ENCODE measurements at places on chromosomes 2 and 18. TPM values are rescaled to one million over a fixed set of nuclear protein-coding genes. Genes with fewer than 3 reads are reported as not detected.
A peak's percentile ranks its signal among the peaks of the same experiment; 100 is the strongest.

GRCh38 chr2:132860220-132860619 is 190.2 kb upstream of the LYPD1 start:
- no peak for DNase-seq
- no peaks in the 10 kb centered on the region for H3K4me1 ChIP-seq
- no peaks in the 10 kb centered on the region for H3K27me3 ChIP-seq
- H3K36me3 ChIP-seq, result no peaks in the 10 kb centered on the region

DNA sequence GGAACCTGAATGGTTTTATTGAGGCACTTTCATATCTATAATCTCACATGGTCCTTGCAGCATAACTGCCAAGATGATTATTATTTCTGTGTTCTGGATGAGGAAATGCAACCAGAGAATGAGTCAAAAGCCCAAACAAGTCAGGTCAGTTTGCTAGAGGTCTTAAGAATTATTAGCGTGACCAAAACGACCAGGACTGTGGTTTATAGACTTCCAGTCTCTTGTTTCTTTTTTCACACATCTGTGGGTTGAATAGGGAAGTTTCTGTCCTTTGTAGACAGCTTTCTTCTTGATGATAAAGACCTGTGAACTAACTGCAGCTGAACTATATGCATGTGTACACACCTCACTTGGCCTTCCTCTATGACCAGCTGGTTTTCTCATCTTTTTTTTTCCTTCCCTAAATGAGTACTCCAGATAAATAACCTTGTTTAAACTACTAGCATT is 13.9 kb downstream of the ADAM23 start:
- no peak overlapping the region for H3K27ac ChIP-seq
- H3K36me3 ChIP-seq, result no peaks in the 10 kb centered on the region
- DNase-seq, result no peak
- H3K4me1 ChIP-seq, result peaks cover 5% of the 10 kb centered on the region
- H3K27me3 ChIP-seq, result no peaks in the 10 kb centered on the region
- no peak overlapping the region for H3K4me3 ChIP-seq

DNA sequence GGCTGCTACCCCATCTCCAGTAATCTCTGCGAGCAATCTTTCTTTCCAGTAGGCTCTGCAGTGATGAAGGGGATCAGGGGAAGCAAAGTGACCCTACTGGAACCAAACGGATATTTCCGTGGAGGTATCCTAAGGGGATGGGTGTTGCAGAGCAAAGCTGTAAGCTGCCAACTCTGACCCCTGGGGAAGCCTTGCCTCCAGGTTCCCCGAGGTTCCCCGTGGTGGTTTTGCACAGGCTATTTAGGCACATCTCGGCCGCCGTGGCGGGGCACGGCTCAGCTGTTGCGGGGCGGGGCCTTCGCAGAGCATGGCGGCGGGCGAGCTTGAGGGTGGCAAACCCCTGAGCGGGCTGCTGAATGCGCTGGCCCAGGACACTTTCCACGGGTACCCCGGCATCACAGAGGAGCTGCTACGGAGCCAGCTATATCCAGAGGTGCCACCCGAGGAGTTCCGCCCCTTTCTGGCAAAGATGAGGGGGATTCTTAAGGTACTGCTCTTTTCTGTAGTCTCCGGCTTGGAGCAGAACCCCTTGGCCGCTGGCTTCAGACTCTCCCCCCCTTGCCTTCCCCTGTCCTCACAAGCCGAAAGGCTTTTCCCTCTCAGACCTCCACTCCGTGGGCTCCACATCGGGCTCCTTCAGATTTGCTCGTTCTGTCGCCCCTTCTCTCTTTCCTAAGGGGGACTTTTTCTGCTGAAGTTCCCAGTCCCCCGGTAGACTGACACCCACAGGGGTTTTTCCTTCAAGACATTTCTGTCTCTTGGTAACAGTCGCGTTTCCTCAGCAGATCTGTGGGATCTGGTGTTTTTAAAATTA is at the start of gene COMMD1:
COMMD1 (plus strand) TSS at position 303 of the 814 bp plus-strand sequence; CDS start at position 308, 5 bp downstream.
- no peaks in the 10 kb centered on the region for H3K36me3 ChIP-seq
- H3K27me3 ChIP-seq, result no peaks in the 10 kb centered on the region

GRCh38 chr2:85743304-85743978 is 10.3 kb upstream of the ATOH8 start:
- no peaks in the 10 kb centered on the region for H3K36me3 ChIP-seq
- no peak for DNase-seq

Gene TMEM247
- total RNA-seq, result not detected

DNA sequence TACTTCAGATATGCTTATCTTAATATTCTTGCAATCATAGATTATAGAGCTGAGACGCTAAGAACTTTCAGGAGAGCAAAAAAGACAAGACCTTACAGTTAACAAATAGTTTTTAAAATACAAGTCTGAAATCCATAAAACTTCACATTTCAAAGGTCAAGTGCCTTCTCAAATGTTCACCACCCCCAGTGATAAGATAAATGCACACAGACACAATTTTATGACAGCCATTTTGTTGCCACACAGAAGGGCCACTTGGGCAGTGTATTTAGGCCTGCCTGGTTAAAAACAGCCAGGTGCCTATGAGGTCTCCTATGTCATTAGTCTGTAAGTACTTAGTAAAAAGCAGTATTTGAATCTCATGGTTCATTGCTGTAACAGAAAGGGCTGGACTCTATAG is 8.1 kb upstream of the PSTPIP2 start:
- H3K27me3 ChIP-seq, result no peaks in the 10 kb centered on the region
- H3K27ac ChIP-seq, result no peak overlapping the region
- H3K4me3 ChIP-seq, result no peak overlapping the region
- peaks cover 17% of the 10 kb centered on the region for H3K4me1 ChIP-seq

GRCh38 chr2:869357-869871 is 81.2 kb upstream of the SNTG2 start:
- no peak overlapping the region for H3K27ac ChIP-seq
- peaks cover 12% of the 10 kb centered on the region for H3K27me3 ChIP-seq
- H3K36me3 ChIP-seq, result no peaks in the 10 kb centered on the region
- H3K4me1 ChIP-seq, result no peaks in the 10 kb centered on the region

DNA sequence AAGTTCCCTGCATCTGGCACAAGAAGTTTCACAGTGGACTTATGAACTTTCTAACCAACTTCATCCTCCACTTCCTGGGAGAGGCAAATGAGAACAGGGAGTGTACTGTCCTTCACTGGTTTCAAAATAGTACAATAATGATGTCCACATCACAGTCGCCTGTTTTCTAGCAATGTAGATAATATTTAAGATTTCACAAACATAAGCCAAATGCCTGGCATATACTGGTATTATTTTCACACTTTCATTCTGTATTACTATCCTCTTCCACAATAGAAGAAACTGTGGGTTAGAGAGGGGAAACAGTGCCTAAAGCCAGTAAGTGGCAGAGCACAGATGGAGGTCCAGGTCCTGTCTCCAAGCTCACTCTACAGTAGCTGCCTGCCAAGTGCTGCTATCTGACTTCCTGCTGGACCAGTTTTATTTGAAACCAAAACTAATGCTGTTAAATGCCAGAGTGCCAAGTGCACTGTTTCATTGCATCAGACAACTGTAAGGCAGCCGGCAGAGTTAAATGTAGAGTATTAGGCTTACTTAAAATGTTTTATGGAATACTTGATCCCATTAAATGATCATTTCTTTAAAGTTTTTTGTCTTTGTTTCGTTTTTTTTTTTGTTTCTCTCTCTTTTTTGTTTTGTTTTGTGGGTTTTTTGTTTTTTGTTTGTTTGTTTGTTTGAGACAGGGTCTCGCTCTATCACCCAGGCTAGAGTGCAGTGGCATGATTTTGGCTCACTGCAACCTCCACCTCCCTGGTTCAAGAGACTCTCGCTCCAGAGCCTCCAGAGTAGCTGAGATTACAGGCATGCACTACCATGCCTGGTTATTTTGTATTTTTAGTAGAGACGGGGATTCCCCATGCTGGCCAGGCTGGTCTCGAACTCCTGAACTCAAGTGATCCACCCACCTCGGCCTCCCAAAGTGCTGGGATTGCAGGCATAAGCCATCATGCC is 15.1 kb downstream of the COBLL1 start:
- H3K27me3 ChIP-seq, result no peaks in the 10 kb centered on the region
- peak overlapping the region; percentile 17 for H3K27ac ChIP-seq
- peak; percentile 75 for DNase-seq
- H3K36me3 ChIP-seq, result no peaks in the 10 kb centered on the region
- H3K4me3 ChIP-seq, result no peak overlapping the region

Gene FHL2
- 2,479 TPM for total RNA-seq

GRCh38 chr18:47558110-47558750 is 306.8 kb upstream of the SKOR2 start:
- no peaks in the 10 kb centered on the region for H3K4me1 ChIP-seq
- DNase-seq, result no peak
- no peak overlapping the region for H3K27ac ChIP-seq

DNA sequence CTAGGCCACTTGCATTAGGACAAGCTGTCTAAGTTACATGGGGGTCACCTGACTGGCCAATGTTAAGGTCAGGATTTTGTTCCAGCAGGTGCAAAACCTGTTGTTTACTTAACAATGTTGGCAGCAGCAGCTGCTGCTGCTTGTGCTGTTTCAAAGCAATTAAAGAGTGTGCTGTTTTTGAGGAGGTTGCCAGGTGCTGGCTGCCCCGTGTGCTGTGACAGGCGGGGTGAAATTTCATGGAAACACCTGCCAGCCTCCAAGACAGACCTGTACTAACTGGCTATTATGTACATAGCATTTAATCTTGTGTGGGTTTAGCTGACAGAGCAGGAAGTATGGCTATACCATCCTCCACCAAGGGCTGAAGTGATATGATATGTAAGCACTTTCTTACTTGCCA is 224.9 kb downstream of the ASXL3 start:
- H3K36me3 ChIP-seq, result no peaks in the 10 kb centered on the region
- no peaks in the 10 kb centered on the region for H3K27me3 ChIP-seq
- no peak overlapping the region for H3K27ac ChIP-seq
- DNase-seq, result no peak

DNA sequence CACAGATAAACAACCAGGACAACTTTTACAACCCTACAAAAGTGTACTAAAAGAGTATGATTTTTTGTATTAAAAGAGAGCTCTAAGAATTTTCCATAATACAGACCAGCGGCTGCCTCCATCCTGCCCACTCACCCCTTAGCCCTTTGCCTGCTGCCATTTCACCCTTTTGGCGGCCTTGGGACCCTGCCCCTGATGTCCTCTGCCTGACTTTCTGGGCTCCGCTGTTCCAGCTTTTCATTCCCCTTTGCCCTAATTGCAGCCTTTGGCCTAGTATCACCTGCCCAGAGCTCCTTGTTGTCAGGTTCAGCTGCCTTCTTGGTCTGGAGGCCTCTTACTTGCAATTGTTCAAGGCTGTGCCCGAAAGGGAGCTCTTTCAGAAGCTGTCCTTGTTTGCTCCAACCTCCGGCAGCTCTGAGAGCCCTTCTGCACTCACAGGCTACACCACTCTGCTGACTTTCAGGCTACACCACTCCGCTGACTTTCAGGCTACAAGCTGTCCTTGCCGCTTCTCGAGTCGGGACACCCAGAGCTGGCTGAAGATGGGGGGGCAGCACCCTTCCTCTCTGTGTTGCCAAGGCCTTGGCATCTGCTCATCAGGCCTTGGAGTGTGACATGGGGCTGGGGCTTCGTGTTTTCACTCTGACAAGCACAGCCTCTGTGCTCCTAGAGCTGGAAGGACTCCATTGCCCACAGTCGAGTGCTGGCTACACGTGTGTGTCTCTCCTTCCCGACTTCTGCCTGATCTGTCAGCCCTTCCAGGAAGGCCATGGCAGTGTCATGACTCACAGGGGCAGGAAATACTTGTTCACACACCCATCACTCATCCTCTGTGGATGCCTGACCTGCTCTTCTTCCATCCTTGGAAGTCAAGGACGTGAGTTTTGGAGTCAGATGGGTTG is 43.1 kb upstream of the HDAC4 start:
- H3K27ac ChIP-seq, result no peak overlapping the region
- no peak overlapping the region for H3K4me3 ChIP-seq
- peaks cover 14% of the 10 kb centered on the region for H3K27me3 ChIP-seq
- DNase-seq, result no peak

Gene CRYGD
- not detected for total RNA-seq

- no peaks in the 10 kb centered on the region for H3K27me3 ChIP-seq
- DNase-seq, result no peak
- no peak overlapping the region for H3K27ac ChIP-seq
- no peak overlapping the region for H3K4me3 ChIP-seq
- H3K4me1 ChIP-seq, result peaks cover 12% of the 10 kb centered on the region
- no peaks in the 10 kb centered on the region for H3K36me3 ChIP-seq
These were observed 65.9 kb upstream of the AFF3 start for GRCh38 chr2:100208141-100208770.

- H3K36me3 ChIP-seq, result no peaks in the 10 kb centered on the region
- no peaks in the 10 kb centered on the region for H3K27me3 ChIP-seq
- no peak overlapping the region for H3K27ac ChIP-seq
These were observed 357.0 kb downstream of the TSN start for GRCh38 chr2:122112216-122113005.

DNA sequence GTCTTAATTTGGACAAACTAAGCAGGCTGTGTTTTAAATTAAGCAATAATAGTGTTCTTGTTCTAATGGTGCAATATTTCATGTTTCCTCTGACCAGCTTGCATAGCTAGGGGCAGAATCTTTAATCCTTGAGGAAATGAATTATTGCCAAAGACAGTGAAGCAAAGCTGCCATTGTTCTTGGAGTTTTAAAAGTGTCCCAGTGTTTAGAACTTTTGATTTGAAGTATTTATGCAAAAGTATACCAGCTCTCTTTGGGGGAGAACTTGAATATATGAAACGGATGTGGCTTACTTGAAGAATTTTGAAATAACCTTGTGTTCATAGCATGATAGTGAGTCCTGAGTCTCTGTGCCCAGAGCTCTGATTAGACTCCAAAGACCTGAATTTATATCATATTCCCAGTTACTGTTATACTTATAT is 33.4 kb downstream of the ITGA6 start:
- no peak overlapping the region for H3K4me3 ChIP-seq
- H3K27ac ChIP-seq, result no peak overlapping the region
- no peaks in the 10 kb centered on the region for H3K27me3 ChIP-seq

Gene C2orf81
- total RNA-seq, result 0.86 TPM

Gene MROH2A
- not detected for total RNA-seq

- H3K4me1 ChIP-seq, result no peaks in the 10 kb centered on the region
- H3K27me3 ChIP-seq, result peaks cover 3% of the 10 kb centered on the region
- no peak overlapping the region for H3K4me3 ChIP-seq
- H3K36me3 ChIP-seq, result no peaks in the 10 kb centered on the region
- H3K27ac ChIP-seq, result no peak overlapping the region
- DNase-seq, result no peak
These were observed 150.4 kb downstream of the MTX2 start for GRCh38 chr2:176419591-176420071.

- no peak overlapping the region for H3K4me3 ChIP-seq
- H3K36me3 ChIP-seq, result no peaks in the 10 kb centered on the region
- H3K27me3 ChIP-seq, result no peaks in the 10 kb centered on the region
- no peak for DNase-seq
- no peak overlapping the region for H3K27ac ChIP-seq
These were observed 174.7 kb downstream of the MC4R start for GRCh38 chr18:60197671-60198462.
